GDM1 (cell line): ENCODE measurements at places on chromosomes 1 and 21.
A peak's percentile ranks its signal among the peaks of the same experiment; 100 is the strongest.

DNA sequence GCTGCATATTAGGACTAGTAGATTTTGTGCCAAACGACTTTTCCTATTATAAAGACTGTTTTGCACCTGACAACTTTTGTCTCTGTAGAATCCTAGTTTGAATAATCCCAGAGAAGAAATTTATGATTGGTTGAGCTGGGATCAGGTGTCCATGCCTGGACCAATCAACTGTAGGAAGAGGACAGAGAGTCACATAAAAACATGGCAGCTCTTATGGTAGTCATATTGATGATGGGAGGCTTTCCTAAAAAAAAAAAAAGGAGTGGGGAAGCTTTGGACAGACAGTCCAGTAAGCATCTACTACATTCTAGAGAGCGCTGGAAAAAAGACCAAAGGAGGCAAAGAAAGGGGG lies 30.7 kb upstream of the IGSF3 start:
- DNase-seq = no peak

DNA sequence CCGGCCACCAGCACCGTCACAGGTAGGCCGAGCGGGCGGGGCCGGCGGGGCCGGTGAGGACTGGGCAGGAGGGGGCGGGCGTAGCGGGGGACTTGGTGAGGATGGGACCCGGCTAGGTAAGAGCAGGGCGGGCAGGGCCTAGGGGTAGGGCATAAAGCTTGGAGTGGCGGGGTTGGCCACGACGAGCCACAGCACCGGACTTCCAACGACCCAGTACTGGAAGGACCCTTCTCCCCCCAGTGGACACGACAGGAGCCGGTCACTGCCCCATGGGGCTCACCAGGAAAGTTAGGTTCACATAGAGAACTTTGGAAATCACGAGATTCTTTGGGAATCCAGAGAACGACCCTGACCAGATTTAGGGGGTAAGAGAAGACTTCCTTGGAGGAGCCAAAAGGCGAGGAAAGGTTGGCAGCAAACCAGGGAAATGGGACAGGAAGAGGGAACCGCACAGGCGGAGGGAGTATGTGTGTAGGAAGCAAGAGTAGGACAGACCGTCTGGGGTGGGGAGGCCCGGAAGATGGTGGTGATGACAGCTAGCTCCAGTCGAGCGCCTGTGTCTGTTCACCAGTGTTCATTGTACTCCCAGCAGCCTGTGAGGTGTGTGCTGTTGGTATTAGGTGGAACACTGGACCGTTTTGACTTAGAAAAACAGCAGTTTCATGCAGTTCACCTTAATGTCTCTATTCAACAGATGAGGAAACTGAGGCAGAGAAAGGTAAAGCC lies 20.4 kb downstream of the ZNF362 start:
- DNase-seq = no peak

DNA sequence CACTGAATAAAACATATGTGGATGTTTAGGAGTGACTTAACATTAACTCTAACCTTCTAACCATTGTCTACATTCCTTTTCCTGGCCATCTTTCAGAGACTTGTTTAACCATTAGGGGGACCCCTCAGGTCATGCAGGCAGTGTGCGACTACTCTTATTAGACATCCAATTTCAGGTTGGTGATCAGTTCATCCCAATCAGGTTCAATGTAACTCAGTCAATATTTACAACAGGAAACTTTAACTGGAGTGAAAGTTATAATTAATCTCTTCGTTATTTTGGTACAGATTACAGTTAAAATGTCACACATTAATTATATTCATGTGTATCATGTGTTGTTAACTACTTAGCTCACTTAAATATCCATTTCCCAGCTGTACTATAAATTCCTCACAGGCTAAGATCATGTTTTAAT lies 68.8 kb upstream of the RGS1 start:
- DNase-seq = peak; percentile 5

DNA sequence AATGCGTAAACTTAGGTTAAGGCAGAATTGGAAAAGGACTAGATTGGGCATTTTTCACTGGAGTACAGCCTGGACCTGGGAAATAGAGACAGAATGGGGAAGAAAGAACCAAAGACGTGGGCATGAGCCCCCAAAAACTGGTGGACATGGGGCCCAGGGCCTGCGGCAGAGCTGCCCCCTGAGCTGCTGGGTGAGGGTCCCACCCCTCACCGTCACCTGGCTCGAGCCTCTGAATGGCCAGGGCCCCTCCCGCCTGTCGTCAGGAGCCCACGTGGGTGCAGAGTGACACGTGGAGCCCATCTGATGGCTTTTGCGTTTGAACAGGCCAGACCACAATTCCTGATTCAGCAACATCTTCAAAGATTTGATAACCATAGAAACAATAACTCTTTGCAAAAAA lies 360.9 kb upstream of the VAMP3 start:
- no peak for DNase-seq

- no peak for DNase-seq
Observed at GRCh38 chr1:161073474-161074121, 3.9 kb upstream of the ARHGAP30 start.

DNA sequence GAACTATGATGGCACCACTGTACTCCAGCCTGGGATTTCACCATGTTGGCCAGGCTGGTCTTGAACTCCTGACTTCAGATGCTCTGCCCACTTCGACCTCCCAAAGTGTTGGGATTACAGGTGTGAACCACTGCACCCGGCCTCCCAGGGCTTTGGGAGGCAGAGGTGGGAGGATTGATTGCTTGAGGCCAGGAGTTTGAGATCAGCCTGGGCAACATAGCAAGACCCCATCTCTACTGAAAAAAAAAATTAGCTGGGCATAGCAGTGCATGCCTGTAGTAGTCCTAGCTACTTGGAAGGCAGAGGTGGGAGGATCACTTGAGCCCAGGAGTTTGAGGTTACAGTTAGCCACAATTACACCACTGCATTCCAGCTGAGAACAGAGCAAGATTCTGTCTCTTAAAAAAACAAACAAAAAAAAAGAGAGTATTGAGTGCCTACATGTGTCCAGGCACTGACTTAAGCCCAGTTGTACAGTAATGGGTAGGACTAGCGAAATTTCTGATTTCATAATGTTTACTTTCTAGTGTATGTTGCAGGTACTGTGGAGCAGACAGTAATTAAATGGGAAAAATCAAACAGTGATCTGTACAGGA lies 4.2 kb downstream of the MANEAL start:
- no peak for DNase-seq

DNA sequence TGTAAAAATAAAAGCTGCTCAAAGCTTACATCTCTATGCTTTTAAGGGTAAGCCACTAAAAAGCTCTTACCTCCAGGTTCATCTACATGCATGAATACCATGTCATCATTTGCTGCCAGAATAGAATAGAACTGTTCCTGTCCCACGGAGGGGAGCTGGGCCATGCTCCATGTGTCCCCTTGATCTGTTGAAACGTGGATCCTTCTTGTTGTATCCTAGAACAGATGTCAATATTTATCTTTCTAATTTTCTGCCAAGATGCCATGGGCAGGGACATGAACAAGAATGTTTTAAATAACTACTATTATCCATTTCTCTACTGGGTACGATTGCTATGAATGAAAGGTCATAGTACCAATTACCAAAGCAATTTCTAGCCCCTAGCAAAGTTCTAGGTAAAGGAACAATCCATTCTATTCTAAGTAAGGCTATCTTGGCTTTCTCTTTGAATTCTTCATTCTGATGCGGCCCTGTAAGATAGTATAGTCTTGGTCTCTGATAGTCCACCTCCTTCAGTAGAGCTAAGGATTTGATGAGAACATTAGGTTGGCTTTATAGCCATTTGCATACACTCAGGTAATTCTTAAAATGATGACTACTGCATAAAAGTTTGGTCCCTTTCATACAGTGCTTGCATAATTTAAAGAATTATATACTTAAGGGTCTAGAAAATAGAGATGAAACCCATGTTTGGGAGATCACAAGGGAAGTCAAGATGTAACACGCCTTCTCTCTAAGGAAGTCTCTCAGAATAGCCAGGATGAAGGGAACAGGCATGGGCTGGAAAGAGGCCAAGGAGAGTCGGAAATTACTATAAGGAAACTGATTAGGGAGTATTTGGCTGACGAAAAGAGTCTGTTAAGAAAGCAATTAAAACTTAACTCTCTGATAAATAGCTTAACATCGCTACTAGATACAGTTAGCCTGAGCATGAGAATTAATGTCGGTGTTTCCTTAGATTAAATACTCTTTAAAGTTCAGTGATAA lies 35.4 kb upstream of the MYBPHL start:
- DNase-seq = no peak

DNA sequence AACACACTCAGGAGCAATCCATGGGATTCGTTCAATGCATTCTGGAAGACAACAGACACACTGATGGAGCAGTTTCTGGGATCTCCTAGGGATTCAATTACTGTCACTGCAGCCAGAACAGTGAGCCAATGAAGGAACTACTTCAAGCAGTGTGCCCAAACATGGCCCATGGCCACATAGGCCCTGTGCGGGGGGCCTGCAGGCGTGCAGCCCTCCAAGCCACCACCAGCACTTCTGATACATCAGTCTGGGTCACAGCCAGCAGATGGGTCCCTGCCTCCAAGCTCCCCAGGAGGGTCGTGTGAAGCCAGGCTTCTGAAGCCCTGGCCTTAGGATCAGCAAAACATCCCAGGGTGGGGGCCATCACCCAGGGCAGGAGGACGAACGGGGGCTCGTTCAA lies 99.3 kb downstream of the RAVER2 start:
- DNase-seq = no peak

DNA sequence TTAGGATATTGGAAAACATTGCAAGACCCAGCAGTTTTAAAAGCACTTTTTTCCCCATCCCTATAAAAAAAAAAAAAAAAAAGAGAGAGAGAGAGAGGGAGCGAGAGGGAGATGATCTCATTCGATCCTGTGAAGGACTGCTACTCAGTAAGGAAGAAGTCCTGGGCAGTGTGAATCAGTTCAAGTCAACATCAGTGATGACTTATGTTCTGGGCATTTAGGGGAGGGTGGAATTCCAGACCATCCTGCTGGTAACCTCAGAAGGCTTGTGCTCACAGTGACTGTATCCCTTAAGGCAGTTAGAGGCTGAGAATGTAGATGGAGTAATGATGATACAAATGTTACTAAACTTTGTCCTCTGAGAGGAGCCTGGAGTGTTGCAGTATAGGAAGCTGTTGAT lies 151.4 kb downstream of the TGFB2 start:
- no peak for DNase-seq

- no peak for DNase-seq
Observed at GRCh38 chr1:175167861-175168260, 24.7 kb downstream of the KIAA0040 start.

- peak; percentile 67 for DNase-seq
Observed at GRCh38 chr1:36156329-36157114, 562 bp downstream of the MAP7D1 start.

DNA sequence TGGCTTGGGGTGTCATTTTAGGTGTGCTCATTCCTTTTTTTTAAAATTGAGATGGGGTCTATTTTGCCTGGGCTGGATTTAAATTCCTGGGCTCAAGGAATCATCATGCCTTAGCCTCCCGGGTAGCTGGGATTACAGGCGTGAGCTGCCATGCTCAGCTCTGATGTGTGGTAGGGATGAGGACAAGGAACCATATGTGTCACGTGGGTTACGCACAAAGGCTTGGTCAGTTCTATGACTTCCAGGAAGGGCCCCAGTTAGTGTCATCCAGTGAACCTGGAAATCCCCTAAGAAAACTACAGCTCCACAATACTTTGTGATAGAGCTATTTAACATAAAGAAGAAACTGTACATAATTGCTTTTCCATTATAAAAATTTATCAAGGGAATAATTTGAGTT lies 6.7 kb upstream of the METTL25B start:
- DNase-seq = no peak

GRCh38 chr1:34800214-34800613 lies 7.4 kb downstream of the GJA4 start:
- DNase-seq = no peak

- no peak for DNase-seq
Observed at GRCh38 chr1:178450871-178451270, 45.9 kb downstream of the CLEC20A start.

GRCh38 chr1:82073071-82073470 lies 272.3 kb downstream of the ADGRL2 start:
- DNase-seq = no peak

GRCh38 chr1:119565131-119565772 lies 58.2 kb downstream of the HSD3B1 start:
- no peak for DNase-seq

GRCh38 chr1:81949421-81949820 lies 148.7 kb downstream of the ADGRL2 start:
- DNase-seq = no peak

DNA sequence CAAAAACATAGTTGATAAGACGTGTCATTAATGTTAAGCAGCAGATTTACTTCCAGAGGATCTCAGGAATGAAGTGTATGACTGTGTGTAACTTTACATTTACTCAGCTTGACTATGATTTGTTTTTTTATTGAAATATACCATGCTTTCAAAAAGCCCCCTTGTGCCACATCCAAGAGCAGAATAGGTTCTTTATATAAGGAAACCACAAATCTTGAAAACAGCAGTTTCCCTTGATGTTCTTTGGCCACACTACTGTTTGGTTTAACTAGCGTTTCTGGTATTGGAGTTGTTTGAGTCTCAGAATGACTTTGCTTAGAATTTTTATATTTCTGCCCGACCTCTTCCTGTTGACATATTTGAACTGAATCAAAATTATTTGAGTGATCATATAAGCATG lies 25.0 kb downstream of the LRRC8C start:
- peak; percentile 7 for DNase-seq

DNA sequence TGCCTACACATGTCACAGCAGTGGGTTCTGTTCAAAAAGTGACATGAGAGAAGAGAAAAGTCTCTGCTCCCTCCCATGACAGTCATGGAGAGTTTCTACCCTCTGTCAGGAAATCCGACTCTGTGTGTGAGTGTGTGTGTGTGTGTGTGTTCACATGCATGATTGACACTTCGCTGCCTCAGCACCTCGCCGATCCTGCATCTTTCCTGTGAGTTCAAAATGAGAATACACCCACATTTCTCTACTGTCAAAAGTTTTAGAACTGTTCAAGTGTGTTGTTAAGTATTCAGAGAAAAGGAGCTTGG lies 46.2 kb upstream of the COX20 start:
- no peak for DNase-seq

DNA sequence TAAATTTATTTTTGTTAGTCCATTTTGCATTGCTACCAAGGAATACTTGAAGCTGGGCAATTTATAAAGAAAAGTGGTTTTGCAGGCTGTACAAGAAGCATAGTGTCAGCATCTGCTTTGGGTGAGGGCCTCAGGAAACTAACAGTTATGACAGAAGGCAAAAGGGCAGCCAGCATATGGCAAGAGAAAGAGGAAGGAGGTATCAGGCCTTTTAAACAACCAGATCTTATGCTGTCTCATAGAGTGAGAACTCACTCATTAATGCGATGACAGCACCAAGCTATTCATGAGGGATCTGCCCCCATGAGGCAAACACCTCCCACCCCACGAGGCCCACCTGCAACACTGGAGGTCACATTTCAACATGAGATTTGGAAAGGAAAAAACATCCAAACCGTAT lies 898.4 kb downstream of the KCNT2 start:
- DNase-seq = peak; percentile 52

GRCh38 chr21:44728716-44729115 lies 17.3 kb upstream of the TSPEAR start:
- no peak for DNase-seq

DNA sequence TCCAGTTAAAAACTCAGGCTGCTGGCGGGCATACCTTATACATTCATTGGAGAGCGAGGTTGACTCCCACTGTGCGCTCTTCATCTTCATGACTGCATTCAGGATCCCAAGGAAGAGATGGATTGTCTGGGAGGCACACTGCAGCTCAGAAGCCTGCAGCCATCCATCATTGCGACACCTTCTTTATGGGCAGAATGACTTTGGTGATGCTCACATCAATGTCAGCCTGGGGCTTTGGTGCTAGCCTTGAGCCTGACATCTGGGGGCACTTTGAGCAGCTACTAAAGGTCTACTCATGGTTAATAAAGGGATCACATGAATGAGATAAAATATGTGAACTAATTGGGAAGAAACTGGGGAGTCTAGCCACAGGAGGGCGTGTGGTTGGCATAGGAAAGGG lies 229.3 kb downstream of the PRDM2 start:
- no peak for DNase-seq
